Mucosa of gallbladder (tissue), 1 donor: ENCODE measurements at places on chromosomes 11 and 22. TPM values are rescaled to one million over a fixed set of nuclear protein-coding genes. Genes with fewer than 3 reads are reported as not detected.

PANX2 gene
- total RNA-seq = 0.95 TPM

GUCY1A2 gene
- total RNA-seq = 3.2 TPM

SPINDOC gene
- 19.6 TPM for total RNA-seq

ASCC2 gene
- 60.7 TPM for total RNA-seq

PATE2 gene
- total RNA-seq = not detected

DNA sequence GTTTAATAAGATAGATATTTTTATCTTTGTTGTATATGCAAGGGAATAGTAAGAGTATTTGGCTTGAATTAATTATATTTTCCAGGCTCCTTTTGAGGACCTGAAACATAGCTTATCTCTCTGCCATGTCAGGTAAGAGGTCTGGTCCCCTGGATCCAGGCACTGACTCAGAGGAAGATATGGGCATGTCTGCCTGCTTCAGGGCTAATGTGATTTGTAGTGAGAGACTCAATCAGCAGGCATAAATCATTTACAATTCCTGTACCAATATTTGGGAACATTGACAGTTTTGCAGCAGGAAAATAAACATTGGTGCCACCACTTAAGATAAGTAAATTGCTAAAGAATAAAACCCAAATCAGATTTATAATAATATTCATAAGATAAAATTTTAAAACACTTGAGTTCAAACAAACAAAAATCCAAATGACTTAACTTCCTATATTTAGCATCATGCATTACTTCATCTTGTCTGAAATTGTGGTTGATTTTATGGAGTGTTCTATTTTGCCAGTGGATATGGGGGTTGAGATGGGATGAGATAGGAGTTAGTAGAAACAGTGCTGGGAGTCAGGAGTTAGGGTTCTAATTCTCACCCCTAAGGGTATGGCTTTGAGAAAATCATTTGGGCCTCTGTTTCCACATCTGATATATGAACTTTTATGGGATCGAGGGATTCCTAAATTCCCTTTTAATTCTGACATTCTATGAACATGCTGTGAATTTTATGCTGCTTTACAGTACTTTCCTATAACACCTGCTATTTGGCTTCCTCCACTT, 5.1 kb upstream of the CALCA start:
- no peak for DNase-seq

GRCh38 chr22:48450188-48450825, 1377.4 kb downstream of the BRD1 start:
- DNase-seq = no peak

DNA sequence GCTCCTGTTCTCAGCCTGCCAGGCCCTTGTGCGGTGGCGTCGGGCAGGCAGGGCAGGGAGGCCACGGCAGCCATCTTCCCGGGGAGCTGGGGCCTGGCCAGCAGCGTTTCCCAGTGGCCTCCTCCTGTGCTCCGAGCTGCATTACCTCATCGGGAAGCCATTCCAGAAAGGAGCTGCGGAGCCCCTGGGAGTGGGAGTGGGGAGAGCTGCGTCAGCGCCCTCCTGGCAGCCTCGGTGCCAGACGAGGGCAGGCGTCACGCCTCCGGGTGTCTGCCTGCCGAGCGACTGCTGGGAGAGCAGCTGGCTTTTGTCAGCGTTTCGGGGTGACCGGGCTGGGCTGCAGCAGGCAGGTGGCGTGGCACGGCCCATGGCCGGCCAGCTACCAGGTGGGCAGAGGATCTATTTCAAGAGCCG, 30.9 kb upstream of the WNT7B start:
- peak; percentile 72 for DNase-seq

DNA sequence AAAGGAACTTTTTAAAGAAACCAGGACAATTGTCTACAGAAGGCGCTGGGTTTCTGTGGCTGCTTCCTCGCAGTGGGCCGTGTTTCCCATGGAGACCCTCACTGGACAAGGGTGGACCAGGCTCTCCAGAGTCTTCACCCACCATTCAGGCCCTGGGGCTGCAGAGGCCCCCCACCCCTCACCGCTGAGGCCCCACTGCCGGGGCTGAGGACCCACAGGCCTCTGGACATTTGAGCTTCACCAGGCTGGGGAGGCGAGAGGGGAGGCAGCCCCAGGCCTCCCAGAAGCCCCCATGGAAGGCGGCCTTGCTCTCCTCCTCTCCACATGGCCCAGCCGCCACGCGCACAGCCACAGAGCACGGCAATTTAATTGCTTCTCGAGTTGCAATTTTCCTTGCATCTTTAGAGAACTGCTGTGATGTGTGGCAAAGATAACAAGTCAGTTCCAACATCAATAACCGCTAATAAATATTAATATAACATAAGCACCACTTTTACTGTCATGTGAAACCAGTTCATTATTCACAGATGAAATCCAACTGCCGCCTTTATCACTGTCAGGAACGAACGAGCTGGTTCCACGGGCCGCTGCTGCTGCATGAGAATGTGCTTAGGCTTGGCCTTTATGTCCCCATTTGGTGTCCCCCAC, 81.0 kb downstream of the PHF21B start:
- DNase-seq = no peak

- no peak for DNase-seq
These were observed 485.3 kb downstream of the TBC1D22A start for GRCh38 chr22:47247579-47248240.

DNA sequence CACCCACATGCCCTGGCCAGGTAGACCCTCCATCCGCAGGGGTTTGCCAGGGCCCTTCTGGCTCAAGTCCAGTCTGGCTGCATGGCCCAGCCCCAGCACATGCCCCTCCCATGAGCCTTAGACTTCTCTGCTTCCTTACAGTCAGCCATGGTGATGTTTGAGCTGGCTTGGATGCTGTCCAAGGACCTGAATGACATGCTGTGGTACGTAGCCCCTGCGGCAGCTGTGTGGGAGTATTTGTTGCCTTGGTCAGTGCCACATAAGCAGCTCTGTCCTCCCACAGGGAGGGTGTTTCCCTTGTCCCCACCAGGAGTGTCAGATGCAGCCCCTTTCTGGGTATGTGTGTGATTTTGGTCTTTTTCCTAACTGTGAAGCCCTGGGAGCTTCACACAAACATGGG, 17.5 kb downstream of the CDC45 start:
- no peak for DNase-seq

DNA sequence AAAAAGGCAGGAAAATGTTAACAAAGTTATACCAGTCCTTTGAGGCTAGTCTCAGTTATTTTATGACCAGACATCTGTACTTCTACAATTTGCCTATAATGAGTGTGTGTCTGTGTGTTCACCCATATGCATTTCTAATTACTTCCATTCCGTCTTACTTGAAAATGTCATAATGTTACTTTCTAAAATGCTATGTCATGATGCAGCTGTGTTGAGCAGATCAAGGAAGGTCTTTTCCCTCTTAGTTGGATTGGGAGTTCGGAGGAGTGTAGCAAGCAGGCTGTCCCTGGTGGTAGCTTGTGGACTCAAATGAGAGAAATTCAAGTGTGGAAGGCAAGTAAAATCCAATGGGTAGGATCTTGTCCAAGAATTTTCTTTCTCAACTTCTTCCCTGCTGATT, 3.0 kb downstream of the SNX19 start:
- DNase-seq = no peak

DNA sequence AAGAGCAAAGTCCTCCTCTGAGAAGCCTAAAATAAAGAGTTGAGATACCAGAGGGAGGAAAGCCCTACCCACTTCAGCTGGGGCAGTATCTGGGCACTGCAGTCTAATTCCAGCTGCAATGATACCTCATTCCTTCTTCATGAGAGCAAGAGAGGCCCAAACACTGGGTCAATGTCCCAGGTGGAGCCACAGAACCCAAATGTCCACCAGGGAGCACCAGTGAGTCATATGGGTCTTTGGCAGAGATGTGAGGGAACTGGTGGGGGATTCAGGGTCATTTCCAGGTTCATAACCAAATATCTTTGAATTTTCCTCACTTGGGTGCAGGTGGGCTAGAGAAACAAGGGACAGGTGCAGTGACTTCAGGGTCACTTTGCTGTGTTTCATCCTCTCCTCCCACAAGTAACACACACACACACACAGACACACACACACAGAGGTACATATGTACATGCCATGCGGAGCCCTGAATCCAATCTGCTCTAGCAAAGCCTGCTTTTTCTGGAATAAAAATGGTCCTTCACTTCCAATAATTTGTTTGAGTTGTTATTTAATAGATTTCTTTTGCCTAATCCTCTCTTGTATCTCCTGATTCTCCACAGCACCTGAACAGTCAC, 585.4 kb downstream of the SOX6 start:
- DNase-seq = no peak

DNA sequence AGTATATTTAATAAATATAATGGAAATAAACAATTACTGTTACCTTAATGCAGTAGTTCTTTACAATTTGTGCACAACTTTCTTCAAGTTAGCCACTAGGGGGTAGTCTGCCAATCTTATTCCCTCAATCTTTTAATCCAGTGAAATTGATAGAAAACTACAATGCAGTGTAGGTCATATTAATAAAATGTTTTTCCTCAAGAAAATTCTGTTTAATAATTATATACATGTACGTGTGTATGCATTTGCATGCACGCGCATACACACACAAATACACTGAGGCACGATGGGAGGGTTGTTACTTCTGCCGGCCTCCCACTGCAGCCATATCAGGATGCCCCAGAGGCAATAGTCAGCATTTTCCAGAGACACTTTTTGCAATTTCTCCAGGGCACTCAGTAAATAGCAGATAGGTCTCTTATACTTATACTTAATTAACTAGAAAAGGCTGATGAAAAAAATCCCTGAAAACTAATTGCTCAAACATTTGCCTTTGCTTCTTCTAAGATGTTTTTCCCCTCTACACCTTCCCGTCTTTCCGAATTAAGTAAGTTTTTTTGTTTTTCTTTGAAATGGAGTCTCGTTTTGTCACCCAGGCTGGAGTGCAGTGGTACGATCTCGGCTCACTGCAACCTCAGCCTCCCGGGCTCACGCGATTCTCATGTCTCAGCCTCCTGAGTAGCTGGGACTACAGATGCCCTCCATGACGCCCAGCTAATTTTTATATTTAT, 3.1 kb downstream of the GAB2 start:
- DNase-seq = no peak

DNA sequence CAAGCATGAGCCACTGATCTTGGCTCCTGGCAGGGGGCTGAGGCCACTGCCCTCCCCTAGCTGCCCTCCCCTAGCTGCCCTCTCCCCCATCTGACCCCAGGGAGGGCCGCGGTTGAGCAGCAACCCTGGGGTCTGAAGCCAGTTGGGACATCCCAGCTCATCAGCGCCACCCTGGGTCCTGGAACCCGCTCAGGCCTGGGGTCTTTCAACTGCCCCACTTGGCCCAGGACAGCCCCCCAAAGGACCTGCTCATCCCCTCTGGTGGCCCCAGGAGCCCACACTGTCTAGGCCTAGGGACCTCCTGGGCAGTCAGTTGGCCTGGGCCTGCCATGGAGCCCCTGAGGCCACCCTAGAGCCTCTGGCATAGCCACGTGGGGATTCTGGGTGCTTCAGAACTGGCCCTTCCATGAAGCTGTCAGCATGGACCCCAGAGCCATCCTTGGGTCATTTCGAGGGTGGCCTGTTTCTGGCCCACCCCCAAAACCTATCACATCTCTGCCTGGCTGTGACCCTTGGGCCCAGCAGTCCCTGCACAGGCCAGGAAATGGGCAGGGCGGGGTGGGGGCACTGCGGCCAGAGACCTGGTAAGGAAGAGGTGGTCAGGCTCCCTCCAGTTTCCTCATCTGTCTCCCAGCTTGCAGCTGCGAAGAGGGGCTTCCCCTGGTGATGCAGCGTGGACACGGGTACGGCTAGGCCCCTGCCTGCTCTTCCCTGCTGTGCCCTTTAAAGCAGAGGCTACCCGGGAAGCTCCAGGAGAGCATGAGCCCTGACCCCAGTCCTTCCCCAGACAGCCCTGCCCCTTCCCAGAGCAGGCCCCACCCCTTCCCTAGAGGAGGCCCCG, 37.9 kb downstream of the MUC2 start:
- no peak for DNase-seq

- DNase-seq = no peak
These were observed 312.2 kb upstream of the C11orf87 start for GRCh38 chr11:109109571-109110315.

GRCh38 chr11:116557282-116557681, 215.5 kb downstream of the BUD13 start:
- DNase-seq = no peak

GRCh38 chr22:26768952-26769351, 111.6 kb downstream of the MIAT start:
- no peak for DNase-seq

GRCh38 chr11:18046116-18046777, at the start of gene TPH1:
TSS of gene TPH1 (minus strand) at chr11:18046269. CDS start at chr11:18040762, 5,507 bp downstream.
- peak; percentile 26 for DNase-seq

GRCh38 chr22:41479671-41480396, 10.9 kb downstream of the ACO2 start:
- DNase-seq = no peak

- DNase-seq = no peak
These were observed 51.8 kb upstream of the SC5D start for GRCh38 chr11:121240650-121241303.

GRCh38 chr11:125627236-125627910, 2.4 kb downstream of the CHEK1 start:
- DNase-seq = no peak

GRCh38 chr11:35721651-35722282, 59.2 kb downstream of the TRIM44 start:
- DNase-seq = no peak

GRCh38 chr22:28574159-28574788, 105.4 kb downstream of the TTC28 start:
- no peak for DNase-seq

DNA sequence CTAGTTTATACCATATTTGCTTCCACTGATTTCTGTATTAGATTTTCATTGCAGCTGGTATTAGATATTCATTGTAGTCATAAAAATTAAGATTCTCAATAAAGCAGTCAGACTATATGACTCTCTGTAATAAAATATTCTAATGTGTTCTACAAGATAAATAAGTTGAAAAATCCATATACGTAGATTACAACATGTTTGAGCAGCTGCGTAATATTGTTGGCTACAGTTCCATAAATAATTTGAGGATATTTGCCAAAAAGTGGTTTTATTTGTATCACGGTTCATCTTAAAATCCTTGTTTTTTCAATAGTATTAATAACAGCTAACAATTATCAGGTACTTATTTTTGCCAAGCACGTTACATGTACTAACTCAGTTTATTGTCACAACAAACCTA, 668.6 kb upstream of the CCDC90B start:
- DNase-seq = no peak

DNA sequence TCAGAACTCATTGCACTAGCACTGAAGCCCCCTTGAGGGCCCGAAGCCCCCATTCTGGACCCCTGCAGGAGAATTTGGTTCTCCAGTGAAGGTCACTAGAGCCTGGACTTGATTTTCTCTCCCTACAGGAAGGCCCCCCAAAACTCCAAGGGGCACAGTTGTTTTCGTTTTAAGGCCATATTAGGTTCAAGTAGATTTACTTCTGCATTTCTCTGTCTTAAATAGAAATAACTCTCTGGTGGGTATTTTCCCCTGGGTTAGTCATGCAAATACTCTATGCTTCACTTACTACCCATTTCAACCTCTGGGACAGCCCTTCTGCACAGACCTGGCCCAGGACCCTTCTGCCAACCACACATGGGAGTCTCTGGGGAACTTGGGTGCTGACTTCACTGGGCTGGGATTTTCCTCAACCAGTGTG, 41.6 kb downstream of the WEE1 start:
- DNase-seq = no peak

DNA sequence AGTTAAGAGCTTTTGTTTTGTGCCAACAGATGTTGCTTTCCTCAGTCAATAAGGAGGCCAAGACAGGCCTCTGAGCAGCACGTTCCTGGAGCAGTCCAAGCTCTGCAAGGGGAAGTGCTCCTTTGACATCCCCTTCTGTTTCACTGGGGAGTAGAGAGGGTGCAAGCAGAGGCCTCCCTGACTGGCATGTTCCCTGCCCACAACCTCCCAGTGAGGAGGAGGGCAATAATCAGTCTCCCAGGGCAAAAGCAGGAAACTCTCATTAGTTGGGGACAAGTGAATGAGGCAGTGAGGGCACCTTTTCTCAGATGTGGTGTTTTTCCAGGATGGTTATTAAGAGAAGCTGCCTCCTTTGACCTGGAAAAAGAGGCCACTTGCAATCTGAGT, 79.5 kb upstream of the ZBED5 start:
- DNase-seq = no peak
